Stimulated activated CD4-positive, alpha-beta T cell treated with anti-CD3 and anti-CD28 coated beads, Interleukin-1b, Interleukin-23, amount 100 ng/mL, for 1 hour (primary cell): ENCODE measurements at places on chromosomes 1 and 21.

DNA sequence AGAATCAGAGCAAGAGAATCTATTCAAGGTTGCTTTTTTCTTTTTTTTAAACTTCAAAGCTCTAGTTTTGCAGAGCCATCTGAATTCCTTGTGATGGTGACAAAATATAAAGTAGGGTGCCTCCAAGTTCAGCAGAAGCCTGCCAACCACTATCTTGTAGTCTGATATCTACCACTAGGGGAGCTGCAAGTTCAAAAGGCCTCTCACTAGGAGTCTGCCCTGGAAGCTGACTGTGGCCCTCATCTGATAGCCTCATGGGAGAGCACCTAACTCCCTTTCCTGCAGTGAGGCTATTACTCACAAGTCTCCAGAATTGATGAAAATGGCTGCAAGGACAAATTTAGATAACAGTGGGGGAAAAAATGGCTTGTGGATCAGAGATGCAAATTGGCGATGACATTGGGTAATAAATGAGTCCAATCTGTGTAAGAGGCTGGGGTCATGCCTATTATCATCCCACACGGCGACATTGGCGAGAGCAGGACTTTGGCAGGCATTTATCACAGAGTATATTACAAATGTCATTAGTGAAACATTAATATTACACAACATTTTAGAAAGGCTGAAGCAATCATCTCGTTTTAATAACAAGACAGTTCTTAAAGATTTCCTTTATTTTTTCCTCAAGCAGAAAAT is 10.7 kb upstream of the ZP4 start:
- no peak for DNase-seq

GRCh38 chr1:207156095-207156494 is 52.1 kb downstream of the C4BPA start:
- DNase-seq, result no peak

DNA sequence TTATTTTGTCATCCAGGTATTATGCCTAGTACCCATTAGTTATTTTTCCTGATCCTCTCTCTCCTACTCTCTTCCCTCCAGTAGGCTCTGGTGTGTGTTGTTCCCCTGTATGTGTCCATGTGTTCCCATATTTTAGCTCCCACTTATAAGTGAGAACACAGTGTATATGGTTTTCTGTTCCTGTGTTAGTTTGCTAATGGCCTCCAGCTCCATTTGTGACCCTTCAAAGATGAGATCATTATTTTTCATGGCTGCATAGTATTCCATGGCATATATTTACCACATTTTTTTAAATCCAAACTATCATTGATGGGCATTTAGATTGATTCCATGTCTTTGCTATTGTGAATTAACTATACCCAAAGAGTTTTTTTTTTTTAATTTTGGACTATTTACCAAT is 1675.7 kb upstream of the B3GALT2 start:
- no peak for DNase-seq

GRCh38 chr1:172500207-172500606 is 32.7 kb upstream of the SUCO start:
- no peak for DNase-seq

- peak; percentile 69 for DNase-seq
These were observed 5.3 kb upstream of the CCDC27 start for GRCh38 chr1:3746830-3747521.

DNA sequence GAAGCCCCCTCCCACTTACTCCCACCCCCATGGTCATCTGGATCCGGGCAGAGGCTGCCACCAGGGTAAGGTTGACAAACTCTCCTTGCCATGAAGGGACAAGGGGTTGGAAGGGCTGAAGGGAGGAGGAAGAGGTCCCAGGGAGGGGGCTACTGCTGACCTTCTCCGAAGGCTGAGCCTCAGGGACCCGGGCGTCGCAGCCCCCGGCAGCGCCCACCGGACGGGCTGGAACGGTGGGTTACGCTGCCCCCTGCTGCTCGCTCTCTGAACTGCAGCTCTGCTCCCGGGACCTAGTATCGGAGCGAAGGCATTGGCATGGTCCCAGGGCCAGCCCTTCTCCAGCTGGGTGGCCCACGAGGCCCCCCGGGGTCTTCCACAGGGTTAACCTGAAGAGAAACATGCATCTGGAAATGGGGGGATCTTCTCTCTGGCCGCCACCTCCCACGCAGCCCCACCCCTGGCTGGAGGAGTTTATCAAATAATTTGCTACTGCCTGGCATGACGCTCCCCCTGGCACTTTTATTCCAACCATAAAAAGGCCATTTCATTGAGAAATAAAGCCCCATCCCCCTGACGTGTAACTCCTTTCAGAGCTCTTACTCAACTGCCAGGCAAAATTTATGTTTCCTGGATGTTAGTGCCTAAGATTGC is 70.4 kb upstream of the TARDBP start:
- DNase-seq, result no peak

- DNase-seq, result no peak
These were observed 544.6 kb downstream of the NEGR1 start for GRCh38 chr1:71737768-71738167.

DNA sequence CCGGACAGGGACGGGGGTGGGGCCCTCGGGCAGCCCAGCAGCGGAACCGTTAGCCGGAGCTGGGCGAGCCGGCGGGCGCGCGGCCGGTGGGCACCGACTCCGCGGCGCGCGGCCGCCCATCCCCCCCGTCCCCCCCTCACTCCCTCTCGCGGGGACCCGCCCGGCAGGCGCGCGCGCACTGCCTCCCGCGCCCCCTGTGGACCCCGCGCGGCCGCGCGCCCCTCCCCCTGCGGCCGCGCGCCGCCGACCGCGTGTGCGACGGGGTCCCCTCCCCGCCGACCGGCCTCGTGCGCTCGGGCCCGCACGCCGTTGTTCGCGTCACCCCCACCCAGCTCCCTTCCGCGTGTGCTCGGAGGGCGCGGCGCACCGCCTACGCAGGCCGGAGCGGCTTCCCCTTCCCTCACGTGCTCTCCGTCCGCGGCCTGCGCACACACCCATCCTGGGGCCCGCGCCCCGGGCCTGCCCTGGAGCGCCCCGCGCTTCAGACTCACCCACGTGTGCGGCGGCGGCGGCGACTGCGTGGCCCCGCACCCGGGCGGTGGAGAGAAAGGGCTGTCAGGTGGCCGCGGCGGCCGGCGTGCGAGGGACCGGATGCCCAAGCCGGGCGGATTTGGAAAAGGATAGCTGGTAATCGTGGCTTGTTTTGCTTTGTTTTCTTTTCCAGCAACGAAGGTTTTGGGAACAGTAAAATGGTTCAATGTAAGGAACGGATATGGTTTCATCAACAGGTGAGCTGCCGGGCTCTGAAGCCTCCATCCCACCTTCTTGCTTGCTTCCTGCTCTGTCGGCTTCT is 717 bp downstream of the YBX1 start:
- peak; percentile 35 for DNase-seq

- DNase-seq, result no peak
These were observed 3.9 kb downstream of the JAK1 start for GRCh38 chr1:64962441-64962840.

- DNase-seq, result no peak
These were observed 102.0 kb downstream of the ERG start for GRCh38 chr21:38396325-38396724.

DNA sequence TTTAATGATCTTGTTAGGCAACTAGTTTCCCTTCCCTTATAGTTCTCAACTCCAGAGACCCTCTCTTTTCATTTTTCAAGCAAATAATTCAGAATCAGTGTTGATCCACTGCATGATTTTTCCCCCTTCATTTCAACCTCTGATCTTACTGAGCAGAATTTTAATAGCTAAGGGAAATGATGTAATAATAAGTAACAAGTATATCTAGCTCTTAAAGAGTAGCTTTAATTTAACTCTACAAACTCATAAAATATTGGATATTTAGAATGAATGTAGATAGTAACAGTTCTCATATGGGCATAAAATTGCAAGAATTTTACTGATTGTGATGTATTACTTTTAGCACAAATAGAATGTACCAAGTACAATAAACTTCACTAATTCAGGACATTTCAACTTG is 130.2 kb downstream of the NR5A2 start:
- DNase-seq, result no peak

DNA sequence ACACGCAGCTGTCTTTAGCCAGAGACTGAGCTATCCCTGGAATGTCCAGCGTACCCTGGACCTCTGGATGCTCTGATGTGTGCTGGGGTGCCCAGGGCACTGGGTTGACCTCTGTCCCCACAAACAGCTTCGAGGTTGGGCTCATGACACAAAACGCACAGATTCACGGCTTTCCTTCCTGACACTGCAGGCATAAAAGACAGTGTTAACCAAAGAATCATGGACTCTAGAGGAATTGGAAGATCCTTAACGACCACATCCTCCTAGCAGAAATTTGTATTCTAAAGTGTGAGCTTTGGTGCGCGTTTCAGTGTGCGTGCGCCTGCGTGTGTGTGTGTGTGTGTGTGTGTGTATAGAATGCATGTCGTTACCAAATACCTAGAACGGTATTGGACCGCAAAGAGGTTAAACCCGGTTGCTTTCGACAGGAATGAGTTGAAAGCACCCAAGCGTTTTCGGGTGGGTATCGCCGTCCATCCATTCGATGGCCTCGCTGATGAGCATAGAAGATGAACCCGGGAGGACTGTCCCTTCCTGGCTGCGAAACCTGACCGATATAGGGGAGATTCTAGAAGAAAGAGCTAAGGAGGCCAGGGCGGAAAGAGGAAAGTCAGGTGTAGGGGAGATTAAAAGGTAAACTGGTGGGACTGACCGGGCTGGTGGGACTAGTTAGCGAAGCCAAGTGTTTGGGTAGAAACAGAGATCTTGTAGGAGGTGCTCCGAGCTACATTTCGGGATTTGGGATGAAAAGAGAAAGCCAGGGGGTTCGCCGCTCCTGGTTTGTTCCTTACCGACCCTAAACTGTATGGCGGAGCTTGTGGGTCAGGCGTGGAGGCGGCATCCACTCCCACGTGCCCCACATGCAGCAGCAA is 6.8 kb upstream of the LHX9 start:
- no peak for DNase-seq

- no peak for DNase-seq
These were observed 2.4 kb downstream of the TP73 start for GRCh38 chr1:3654549-3655281.

- DNase-seq, result no peak
These were observed 238.1 kb upstream of the OLFM3 start for GRCh38 chr1:102234753-102235359.

DNA sequence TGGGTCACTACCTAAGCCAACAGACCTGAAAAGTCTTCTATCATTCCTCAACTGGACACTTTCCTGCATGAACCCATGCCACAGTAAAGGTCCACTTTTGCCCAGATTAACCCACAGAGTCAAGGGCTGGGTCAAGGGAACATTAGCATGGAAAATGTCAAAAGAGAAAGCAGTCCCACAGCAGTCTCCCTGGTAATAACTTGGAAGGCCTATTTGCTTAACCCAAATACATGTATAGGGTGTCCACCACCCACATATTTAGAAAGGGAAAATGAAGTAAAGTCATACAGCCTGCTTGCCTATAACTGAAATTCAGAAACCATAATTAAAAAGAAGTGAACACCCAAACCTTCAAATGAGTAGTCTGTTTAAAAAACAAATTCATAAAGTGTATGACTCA is 16.1 kb upstream of the HSD3B1 start:
- no peak for DNase-seq

GRCh38 chr1:39707506-39707905 is 16.3 kb upstream of the HPCAL4 start:
- no peak for DNase-seq

DNA sequence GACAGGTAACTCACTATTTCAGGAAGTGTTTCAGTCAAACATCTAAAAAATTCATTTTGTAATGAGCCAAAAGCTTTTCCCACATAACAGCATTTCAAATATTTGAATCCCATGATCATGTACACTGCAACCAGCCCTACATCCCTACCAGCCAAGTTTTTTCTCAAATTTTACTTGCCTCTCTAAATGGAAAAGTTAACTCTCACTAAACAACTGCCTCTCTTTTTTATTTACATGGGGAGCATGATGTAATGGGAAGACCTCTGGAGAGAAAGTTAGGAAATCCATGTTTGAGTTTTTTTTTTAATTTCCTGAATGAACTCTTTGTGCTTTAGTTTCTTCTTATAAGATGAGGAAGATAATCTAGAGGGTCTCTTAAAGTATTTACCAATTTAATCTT is 70.5 kb downstream of the TTLL7 start:
- no peak for DNase-seq

DNA sequence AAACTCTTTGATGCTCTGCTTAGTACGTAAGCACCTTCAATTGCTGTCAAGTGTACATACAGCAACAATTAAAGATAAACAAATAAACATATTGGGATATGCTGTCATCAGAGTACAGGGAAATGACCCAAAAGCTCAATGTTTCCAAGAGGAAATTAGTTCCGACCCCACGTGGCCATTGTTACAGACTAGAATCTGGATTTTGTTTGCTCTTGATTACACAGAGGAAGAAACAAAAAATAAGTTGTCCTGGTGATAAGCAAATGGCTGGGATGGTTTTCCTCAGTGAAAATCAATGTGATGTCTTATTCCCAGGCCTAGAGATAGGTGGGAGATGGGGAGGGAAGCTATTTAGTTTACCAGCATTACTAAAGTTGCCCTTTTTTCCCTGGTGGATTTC is 113.0 kb upstream of the UBE2U start:
- no peak for DNase-seq

DNA sequence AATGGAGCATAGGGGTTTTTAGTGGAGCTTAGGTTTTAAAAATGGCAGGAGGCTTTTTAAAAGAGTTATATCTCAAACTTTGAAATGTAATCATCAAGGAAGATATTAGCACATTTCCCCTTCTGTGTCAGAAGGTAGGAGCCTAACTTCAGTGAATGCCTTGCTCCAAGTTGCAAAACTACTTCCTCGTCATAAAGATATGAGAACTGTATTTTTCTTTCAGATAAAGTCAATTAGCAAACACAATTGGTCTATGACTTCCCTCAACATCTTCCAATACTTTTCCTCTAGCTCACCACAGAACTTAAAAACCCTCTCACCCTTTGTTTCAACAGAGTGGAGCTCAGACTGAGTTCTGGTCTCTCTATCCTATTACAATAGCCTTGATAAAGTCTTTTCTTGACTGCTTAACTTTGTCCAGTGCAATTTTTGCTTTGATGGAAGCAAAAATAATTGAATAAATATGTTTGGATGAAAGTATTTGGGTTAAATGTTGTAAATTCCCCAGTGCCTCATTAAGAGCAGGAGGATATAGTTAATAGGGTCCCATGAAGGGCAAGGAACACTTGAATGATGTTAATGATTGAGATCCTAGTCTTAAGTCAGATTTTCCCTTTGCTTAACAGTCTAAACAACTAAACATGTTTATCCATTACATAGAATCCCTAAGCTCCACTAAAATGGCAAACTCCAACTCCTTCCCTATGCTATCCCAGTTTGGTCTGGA is 58.9 kb downstream of the TNFSF18 start:
- no peak for DNase-seq
